ENCODE measurements at places on chromosomes 4 and X.

DNA sequence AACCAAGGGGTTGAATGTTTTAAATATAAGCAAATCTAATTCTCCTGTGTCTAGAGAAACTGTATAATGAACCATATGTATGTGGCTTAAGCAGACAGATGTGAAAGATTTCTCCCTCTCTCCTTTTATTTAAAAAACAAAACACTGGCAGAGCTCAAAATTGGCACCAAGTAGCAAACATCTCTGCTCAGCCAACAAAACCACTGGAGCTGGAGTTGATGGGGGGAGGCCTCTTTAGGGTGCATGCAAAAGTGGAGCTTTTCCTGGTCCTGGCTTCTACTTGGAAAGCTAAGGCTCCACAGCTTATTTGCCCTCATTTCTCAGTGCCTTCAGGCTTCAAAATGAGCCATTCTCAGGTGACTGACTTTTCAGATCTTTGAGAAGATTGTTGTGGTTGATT, 95.6 kb downstream of the REPS2 start:
- DNase-seq = no peak

GRCh38 chr4:80876810-80877209, 153.7 kb upstream of the BMP3 start:
- no peak for DNase-seq

DNA sequence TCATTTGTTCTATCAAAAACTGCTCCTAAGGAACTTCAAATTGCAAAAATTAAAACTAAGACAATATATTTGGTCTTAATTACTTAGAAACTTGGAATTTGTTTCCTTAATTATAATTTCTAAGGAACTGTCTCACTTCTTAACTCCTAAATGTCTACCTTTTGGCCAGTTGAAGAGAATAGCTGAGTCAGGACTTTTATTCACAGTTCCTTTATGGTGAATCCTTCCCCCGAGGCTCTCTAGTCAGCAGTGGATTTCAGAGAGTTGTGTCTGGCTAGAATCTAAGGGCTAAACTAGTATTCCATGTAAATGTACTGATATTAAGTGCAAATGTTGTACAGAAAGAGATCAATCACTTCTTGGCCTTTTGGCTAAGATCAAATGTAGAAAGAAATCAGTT, 69.3 kb downstream of the AMMECR1 start:
- no peak for DNase-seq

DNA sequence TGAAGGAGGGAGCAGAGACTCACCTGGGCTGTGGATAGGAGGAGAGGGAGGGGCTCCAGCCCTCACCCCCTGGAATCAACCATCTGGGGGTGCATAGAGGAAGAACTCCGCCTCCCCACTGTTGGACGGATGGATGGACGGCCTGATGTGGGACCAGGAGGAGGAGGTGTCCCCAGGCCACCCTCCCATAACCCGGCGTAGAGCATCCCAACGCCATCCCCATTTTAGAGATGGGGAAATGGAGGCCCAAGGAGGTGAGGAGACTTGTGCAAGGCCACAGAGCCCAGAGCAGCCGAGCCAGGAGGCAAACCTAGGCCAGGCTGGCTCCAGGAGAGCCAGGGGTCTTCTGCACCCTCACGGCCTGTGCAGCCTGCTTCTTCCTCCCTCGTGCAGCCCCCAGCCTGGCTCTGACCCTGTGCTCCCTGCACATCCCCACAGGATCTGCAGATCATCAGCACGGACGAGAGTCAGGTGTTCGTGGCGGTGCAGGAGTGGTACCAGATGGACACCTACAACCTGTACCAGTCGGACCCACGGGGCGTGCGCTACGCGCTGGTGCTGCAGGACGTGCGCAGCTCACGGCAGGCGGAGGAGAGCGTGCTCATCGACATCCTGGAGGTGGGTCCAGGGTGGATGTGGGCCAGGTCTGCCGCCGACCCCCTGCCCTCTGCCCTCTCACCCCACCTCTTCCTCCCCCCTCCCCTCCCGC, 241.0 kb upstream of the PSAPL1 start:
- DNase-seq = no peak

- no peak for DNase-seq
Observed at GRCh38 chrX:7111518-7111917, 36.0 kb upstream of the STS start.

DNA sequence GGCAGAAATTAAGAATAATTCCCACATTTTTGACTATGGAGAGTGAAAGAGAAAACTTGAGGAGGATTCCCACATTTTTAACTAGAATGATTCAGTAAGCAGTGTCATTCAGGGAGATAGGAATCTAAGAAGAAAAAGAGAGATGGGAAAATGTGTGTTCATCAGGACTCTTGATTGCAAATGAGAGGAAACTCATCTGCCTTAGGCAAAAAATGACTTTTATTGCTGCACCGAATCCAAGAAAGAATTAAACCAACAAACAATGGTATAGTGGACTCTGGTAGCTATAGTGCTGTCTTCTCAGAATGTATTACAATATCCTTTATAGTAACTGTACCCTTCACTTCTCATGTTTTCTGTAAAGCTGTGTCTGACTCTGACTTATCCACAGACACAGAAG, 15.0 kb upstream of the TMEM144 start:
- no peak for DNase-seq

GRCh38 chr4:43103048-43103447, 210.5 kb downstream of the GRXCR1 start:
- DNase-seq = no peak

DNA sequence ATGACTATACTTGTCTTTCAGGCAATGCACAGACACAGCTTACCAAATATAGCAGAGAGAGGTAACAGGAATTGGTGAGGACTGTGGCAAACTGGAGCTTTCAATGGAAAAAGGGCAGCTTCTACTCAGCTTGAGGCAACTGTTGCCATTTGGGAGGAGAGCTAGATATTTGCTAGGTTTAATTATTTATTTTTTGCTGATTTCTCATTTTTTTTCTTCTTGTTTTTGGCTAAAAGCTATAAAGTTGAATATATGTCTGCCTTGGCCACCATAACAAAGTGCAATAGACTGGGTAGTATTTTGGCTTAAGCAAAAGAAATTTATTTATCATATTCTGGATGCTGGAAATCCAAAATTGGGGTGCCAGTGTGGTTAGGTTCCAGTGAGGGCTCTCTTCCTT, 93.9 kb downstream of the LDB2 start:
- DNase-seq = no peak

- DNase-seq = no peak
Observed at GRCh38 chrX:114049063-114049462, 534.8 kb upstream of the HTR2C start.

- no peak for DNase-seq
Observed at GRCh38 chrX:130799393-130799792, 103.6 kb downstream of the ENOX2 start.

GRCh38 chr4:127622921-127623796, 9.6 kb upstream of the INTU start:
- no peak for DNase-seq

GRCh38 chrX:25659317-25659716, 478.8 kb upstream of the MAGEB18 start:
- no peak for DNase-seq

DNA sequence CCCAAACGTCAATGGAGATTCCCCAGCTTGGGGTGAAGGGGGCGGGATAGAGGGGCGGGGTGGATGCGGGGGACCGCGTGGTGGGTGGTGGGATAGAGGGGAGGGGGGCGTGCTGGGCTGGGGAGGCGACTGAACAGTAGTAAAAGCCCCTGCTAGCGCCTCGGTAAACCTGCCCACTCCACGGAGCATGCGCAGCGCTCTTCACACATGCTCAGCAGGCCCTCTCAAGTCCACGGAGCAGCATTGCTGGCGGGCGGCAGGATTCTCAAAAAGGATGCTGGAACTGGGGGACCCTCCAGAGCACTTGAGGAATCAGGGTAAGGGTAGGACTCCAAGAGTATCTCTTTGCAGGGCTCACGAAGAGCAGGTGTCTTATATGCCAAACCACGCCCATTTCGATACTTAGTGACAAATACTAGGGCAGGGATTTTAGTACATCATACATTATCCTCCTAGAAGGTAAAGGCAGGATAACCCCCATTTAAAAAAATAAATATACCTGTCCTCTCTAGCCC, 378 bp upstream of the RPS6KA6 start:
- DNase-seq = peak; percentile 11

DNA sequence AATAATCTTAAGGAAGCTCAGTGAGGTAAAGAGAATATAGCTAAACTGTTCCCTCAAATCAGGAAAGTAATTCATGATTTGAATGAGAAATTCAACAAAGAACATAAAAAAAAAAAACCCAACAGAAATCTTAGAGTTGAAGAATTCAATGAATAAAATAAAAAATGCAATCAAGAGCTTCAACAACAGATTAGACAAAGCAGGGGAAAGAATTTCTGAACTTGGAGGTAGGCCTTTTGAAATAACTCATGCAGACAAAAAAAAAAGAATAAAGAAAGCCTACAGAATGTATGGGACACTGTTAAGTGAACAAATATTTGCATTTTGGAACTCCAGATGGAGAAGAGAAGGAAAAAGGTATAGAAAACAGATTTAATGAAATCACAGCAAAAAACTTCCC, 77.9 kb downstream of the CBR4 start:
- no peak for DNase-seq

DNA sequence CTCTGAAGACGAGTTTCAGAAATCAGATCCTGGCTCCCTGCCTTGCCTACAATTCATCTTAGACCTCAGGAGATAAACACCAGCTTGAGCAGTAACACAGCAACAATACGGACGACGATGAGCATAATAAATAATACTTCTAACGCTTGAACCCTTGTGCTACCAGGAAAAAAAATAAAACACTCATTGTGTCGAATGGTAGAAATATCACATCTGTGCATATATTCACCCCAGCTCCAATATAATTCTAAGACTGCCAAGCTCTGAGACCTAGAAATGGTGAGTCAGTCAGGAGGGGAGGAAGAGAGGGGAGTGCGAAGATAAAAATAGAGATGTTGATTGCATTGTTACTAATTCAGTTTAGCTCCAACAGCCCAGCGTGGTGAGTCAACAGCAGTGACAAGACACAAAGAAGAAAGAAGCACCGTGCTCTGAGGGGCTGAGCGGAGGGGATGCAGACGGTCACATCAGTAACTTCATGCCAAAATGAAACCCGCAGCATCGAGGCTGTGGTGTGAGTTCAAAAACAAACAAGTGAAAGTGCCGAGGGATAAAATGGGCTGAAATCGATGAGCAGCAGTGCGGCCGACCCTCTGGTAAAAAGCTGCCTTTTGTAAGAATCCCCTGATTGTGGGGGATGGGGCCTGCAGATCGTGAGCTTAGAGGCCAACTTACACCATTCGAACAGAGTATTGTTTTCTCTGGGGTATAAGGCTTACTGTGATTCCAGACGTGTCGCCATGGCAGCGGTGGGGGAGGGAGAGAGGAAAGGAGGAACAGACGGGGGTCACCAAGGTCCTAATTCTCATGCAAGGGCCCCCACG, 150.4 kb downstream of the MGST2 start:
- DNase-seq = peak; percentile 36

Measured in HFF-Myc (cell line).